ENCODE measurements at places on chromosomes 1 and 21. TPM values are rescaled to one million over a fixed set of nuclear protein-coding genes. Genes with fewer than 3 reads are reported as not detected.

TACSTD2 gene
- not detected for total RNA-seq

LRP8 gene
- total RNA-seq, result 4.8 TPM

DNA sequence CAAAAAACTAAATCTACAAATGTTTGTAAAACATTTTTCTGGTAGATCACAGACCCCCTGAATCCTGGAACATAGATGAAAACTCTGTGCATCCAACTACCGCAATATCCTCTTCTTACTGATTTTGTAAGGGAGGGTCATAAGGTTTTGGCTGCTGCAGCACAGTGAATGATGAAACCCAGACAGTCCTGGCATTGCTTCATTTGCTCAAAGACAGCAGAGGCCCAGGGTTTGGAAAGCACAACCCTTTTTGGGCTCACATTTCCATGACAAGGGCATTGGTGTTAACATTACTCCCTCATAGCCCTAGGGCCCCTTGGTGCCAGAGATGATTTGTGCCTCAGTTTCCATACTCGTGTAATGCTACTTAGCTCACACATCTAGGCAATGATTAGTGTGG lies 51.2 kb downstream of the PLXNA2 start:
- no peak overlapping the region for H3K4me3 ChIP-seq
- peaks cover 7% of the 10 kb centered on the region for H3K36me3 ChIP-seq
- H3K27ac ChIP-seq, result peak overlapping the region; percentile 23
- no peaks in the 10 kb centered on the region for H3K4me1 ChIP-seq
- no peaks in the 10 kb centered on the region for H3K27me3 ChIP-seq
- DNase-seq, result no peak

- no peak overlapping the region for H3K4me3 ChIP-seq
- DNase-seq, result no peak
- H3K4me1 ChIP-seq, result peaks cover 15% of the 10 kb centered on the region
- H3K27me3 ChIP-seq, result no peaks in the 10 kb centered on the region
These were observed 144.7 kb downstream of the APP start for GRCh38 chr21:26025536-26026512.

DNA sequence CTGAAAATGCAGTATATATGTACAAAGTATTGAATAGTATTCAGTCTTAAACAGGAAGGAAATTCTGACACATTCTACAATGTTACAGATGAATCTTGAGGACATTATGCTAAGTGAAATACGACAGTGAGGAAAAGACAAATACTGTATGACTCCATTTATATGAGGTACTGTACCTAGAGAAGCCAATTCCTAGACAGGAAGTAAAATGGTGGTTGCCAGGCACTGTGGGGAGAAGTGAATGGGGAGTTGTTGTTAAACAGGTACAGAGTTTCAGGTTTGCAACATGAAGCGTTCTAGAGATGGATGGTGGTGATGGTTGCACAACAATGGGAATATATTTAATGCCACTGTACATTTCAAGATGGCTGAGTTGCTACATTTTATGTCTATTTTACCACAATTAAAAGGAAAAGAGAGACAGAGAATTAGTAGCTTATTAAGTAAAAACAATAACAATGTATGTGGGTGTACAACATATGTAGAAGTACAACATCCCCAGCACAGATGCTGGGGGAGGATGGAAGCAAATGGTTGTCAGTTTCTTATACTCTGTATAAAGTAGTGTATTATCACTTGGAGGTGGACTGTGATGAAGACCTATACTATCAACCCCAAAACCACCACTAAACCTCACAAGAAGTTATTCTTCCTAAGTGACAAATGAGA lies 3.9 kb upstream of the RAB4A start:
- no peak for DNase-seq
- no peak overlapping the region for H3K27ac ChIP-seq
- H3K4me3 ChIP-seq, result no peak overlapping the region
- no peaks in the 10 kb centered on the region for H3K27me3 ChIP-seq
- no peaks in the 10 kb centered on the region for H3K36me3 ChIP-seq

- H3K36me3 ChIP-seq, result no peaks in the 10 kb centered on the region
- H3K4me3 ChIP-seq, result no peak overlapping the region
- no peaks in the 10 kb centered on the region for H3K4me1 ChIP-seq
- no peak for DNase-seq
- H3K27me3 ChIP-seq, result no peaks in the 10 kb centered on the region
These were observed 33.7 kb downstream of the MRPL39 start for GRCh38 chr21:25573409-25574206.

DNA sequence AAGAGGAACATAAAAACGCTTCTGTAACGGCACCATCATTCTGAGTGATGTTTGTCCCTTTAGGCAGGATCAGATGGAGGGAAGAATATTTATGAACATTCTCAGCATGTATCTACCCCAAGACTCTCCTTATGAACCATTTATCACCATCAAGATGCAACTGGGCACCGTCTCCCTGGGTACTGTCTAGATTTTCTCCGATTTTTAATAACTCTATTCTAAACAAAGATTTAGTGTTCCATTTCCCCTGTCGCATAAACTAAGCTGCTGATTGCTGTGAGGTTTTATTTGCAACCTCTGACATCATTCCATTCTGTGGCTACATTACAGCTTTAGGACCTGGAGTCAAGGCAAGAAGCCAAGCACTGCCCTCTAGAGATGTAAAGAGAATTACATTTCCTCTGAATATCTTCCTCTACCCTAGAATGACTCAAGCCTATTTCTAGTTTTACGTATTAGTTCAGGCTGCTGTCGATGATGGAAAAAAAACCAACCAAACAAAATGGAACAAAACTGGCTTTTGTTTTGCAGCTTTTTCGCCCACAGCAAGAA lies 130.1 kb upstream of the MAP1LC3C start:
- no peaks in the 10 kb centered on the region for H3K27me3 ChIP-seq
- no peak overlapping the region for H3K27ac ChIP-seq
- H3K4me3 ChIP-seq, result no peak overlapping the region
- no peaks in the 10 kb centered on the region for H3K36me3 ChIP-seq

DNA sequence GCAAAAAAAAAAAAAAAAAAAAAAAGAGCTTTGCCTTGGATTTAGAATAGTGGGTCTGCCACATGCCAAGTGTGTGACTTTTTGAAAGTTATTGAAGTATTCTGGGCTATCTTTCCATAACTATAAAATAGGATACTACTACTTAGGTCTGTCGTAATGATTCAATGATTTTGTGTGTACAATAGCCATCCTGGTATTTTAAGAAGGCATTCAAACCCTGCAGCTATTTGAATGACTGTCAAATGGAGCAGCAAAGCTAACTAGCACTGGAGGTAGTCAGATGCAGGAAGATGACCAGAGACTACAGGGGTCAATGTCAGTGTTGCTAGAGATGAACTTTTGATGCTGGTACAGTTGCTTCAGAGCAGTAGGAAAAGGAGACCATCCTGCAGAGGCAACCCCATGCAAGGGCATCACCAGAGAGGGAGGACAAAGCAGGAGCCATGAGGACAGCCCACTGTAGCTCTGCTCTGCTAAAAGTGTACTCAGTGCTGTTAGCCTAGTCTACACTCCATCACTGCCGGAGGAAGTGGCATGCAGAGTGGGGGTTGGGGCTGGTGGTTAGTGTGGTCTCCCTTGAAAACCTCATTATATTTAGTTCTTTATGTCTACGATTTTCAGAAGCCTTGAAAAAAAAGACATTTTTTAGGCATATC lies 29.0 kb downstream of the DUSP10 start:
- no peak overlapping the region for H3K4me3 ChIP-seq
- no peaks in the 10 kb centered on the region for H3K36me3 ChIP-seq
- DNase-seq, result peak; percentile 75
- H3K27ac ChIP-seq, result peak overlapping the region; percentile 32

TTC22 gene
- 84.5 TPM for total RNA-seq

WNT2B gene
- total RNA-seq, result 15.0 TPM

GUCA2A gene
- total RNA-seq, result 1,270 TPM

AJAP1 gene
- 0.13 TPM for total RNA-seq

GRCh38 chr1:89781494-89782126 lies 39.2 kb upstream of the LRRC8D start:
- no peaks in the 10 kb centered on the region for H3K27me3 ChIP-seq
- no peak overlapping the region for H3K4me3 ChIP-seq
- H3K27ac ChIP-seq, result no peak overlapping the region
- no peaks in the 10 kb centered on the region for H3K36me3 ChIP-seq
- no peaks in the 10 kb centered on the region for H3K4me1 ChIP-seq
- DNase-seq, result no peak

RBP7 gene
- total RNA-seq, result not detected

DNA sequence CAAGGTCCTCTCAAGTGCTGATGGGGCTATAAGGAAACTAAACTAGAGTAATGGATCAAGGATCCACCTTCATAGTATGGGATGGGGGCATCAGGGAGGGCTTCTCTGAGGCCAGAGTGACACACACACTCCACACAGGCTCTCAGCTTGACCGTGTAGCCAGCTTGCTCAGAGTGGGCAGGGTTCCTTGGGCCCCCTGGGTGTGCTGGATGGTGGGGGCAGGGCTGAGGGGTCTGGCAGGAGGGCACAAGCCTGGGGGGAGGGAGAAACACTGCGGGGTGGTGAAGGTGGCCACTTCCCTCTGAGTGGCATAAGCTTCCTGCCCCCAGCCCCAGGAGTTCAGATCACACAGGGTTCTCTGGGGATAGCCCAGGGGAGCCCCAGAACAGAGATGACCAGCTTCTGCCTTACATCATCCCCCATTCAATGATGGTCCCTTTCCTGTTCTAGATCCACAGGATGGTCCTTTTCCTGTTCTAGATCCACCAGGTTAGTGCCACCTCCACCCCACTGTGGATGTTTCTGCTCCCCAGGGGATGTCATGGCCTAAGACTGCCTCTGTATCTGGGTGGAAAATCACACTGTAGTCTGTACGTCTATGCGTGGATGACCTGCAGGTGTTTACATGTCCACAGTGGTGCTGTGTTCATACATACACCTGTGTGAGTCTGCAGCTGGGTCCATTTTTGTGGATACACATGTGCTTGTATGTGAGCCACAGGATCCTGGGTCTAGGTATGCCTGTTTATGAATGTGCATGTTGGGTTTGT lies 525.0 kb downstream of the PTPRU start:
- H3K4me3 ChIP-seq, result no peak overlapping the region
- no peak overlapping the region for H3K27ac ChIP-seq
- no peak for DNase-seq
- H3K27me3 ChIP-seq, result no peaks in the 10 kb centered on the region
- no peaks in the 10 kb centered on the region for H3K36me3 ChIP-seq

- H3K4me1 ChIP-seq, result no peaks in the 10 kb centered on the region
- H3K36me3 ChIP-seq, result no peaks in the 10 kb centered on the region
These were observed 12.0 kb downstream of the SPATC1L start for GRCh38 chr21:46171996-46172862.

GRCh38 chr1:97204468-97204867 lies 482.9 kb downstream of the PTBP2 start:
- no peak for DNase-seq
- H3K4me1 ChIP-seq, result no peaks in the 10 kb centered on the region
- H3K27ac ChIP-seq, result no peak overlapping the region
- no peak overlapping the region for H3K4me3 ChIP-seq

UBL4B gene
- total RNA-seq, result not detected

DNA sequence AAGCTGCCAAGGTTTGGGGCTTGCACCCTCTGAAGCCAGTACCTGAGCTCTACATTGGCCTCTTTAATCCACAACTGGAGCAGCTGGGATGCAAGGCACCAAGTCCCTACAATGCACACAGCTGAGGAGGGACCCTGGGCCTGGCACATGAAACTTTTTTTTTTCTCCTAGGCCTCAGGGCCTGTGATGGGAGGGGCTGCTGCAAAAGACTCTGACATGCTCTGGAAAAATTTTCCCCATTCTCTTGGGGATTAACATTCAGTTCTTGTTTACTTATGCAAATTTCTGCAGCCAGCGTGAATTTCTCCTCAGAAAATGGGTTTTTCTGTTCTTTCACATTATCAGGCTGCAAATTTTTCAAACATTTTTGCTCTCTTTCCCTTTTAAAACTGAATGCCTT lies 1072.2 kb downstream of the BRINP3 start:
- H3K4me3 ChIP-seq, result no peak overlapping the region
- H3K36me3 ChIP-seq, result no peaks in the 10 kb centered on the region
- DNase-seq, result no peak
- no peaks in the 10 kb centered on the region for H3K4me1 ChIP-seq
- H3K27me3 ChIP-seq, result no peaks in the 10 kb centered on the region
- no peak overlapping the region for H3K27ac ChIP-seq

GRCh38 chr1:34781844-34782391 lies 904 bp downstream of the GJB3 start:
- H3K4me3 ChIP-seq, result no peak overlapping the region
- H3K27me3 ChIP-seq, result peaks cover 15% of the 10 kb centered on the region
- H3K4me1 ChIP-seq, result peaks cover 5% of the 10 kb centered on the region
- no peak for DNase-seq
- no peaks in the 10 kb centered on the region for H3K36me3 ChIP-seq
- peak overlapping the region; percentile 4 for H3K27ac ChIP-seq

- no peak for DNase-seq
- H3K27me3 ChIP-seq, result no peaks in the 10 kb centered on the region
- no peaks in the 10 kb centered on the region for H3K4me1 ChIP-seq
- H3K36me3 ChIP-seq, result no peaks in the 10 kb centered on the region
These were observed 21.9 kb downstream of the ERG start for GRCh38 chr21:38476385-38476784.

- H3K27ac ChIP-seq, result no peak overlapping the region
- H3K36me3 ChIP-seq, result no peaks in the 10 kb centered on the region
- no peak overlapping the region for H3K4me3 ChIP-seq
- DNase-seq, result no peak
- no peaks in the 10 kb centered on the region for H3K27me3 ChIP-seq
- H3K4me1 ChIP-seq, result no peaks in the 10 kb centered on the region
These were observed 152.8 kb downstream of the FASLG start for GRCh38 chr1:172811694-172812093.

FAM72B gene
- 2.5 TPM for total RNA-seq

DNA sequence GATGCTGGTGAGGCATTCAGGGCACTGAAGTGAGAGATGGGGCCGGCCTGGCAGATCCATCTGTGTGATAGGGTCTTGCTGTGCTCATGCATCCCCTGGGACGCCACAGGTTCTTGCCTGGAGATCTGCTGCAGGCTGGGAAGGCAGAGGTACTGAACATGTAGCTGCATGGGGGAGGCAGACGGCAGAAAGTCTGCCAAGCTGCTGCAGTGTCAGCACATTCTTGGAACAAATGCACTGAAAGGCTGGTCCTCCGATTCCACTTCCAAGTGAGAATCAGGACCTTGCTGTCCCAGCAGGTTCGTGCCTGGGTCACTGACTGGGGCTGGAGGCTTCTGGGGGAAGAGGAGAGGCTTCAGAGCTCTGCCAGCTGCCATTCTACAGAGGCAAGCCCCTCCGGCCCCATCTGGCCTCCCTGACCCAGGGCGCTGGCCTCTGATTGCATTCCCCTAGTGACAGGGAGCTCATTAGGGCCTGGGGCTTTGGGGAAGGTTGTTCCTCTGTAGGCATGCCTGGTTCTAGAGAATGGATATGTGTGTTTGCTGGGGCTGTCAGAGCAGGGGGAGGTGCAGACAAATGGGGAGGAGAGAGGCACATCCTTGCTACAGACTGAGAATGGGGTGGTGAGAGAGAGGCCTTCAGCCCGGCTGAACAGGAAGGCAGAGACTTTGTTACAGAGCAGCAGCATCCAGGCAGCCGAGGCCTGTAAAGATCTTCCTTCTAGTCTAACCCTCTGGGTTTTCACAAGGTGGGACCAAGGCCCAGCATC lies 174.0 kb downstream of the TRABD2B start:
- no peak overlapping the region for H3K4me3 ChIP-seq
